Astrocyte of the hippocampus (primary cell): ENCODE measurements at places on chromosomes 3 and 15.

- DNase-seq = no peak
These were observed 33.5 kb downstream of the BDH1 start for GRCh38 chr3:197522183-197522715.

- peak; percentile 96 for DNase-seq
These were observed 90.7 kb downstream of the FNDC3B start for GRCh38 chr3:172129850-172130716.

GRCh38 chr15:23081271-23081670, 41.9 kb upstream of the TUBGCP5 start:
- no peak for DNase-seq

- DNase-seq = peak; percentile 46
These were observed 49.4 kb downstream of the MYZAP start for GRCh38 chr15:57640930-57641682.

- peak; percentile 7 for DNase-seq
These were observed 42.3 kb downstream of the EFHB start for GRCh38 chr3:19891740-19892139.

- no peak for DNase-seq
These were observed 98.9 kb downstream of the LINGO1 start for GRCh38 chr15:77533578-77534430.

DNA sequence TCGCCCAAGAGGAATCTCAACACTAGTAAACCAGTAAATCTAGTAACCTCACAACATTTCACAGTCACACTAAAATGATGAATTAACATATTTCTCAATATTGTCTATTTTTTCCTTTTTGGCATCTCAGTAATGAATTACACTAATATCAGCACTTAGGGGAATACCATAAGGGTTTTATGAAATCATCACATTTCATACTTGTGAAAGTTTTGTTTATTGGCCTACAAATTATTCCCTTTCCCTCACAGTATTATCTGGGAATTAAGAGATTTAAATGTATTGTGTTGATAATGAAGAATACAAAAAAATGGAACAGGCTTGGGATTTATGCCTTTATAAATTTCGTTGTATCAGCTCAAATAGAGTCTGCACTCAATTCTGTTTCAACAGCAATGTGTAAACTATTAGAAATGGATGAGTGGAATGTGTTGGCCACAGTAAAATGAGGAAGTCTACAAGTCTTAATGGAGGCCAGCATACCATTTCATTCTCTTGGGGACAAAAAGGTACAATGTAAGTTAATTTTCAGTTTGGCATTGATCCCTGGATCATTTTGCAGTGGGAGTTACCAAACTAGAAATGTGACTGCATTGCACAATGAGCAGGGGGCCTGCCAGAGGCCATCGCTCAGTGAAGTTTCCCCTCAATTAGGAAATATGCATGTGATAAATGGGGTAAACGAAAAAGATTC, 195.4 kb downstream of the FMN1 start:
- DNase-seq = no peak

DNA sequence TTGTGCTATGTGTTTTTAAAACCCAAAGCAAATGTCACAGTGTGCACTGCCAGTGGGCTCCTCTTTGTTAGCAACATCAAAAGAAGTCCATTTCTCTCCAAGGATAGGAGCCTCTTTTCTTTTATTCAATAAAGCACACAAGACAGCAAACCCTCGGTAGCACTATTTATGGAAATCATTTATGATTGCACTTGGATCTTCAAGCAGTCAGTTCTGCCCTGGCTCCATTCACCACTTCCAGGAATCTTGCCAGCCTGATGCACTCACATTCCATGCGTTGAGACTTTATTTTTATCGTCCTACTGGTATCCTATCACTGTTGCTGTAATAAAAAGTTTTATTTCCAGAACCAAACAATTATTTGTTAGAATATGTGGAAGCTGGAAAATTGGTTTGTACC, 412.1 kb downstream of the TBL1XR1 start:
- DNase-seq = peak; percentile 39

- DNase-seq = peak; percentile 39
These were observed 3.6 kb downstream of the WWTR1 start for GRCh38 chr3:149654188-149654601.

DNA sequence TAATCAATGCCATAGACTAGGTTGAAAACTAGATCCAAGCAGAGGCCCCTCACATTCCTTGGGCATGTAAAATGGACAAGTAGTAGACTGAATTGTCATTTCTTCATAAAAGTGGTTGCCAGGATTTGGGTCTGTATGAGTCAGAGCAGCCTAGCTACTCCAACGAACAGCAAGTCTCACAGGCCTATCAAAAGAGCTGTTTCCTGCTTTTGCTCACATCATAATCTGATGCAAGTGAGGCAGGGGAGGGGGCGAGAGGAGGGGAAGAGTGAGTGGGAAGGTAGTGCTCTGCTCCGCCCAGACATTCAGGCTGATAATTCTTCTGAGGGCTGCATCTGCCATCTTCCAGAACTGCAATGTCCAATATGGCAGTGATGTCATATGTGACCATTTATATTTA, 228.9 kb upstream of the PRICKLE2 start:
- DNase-seq = peak; percentile 70

DNA sequence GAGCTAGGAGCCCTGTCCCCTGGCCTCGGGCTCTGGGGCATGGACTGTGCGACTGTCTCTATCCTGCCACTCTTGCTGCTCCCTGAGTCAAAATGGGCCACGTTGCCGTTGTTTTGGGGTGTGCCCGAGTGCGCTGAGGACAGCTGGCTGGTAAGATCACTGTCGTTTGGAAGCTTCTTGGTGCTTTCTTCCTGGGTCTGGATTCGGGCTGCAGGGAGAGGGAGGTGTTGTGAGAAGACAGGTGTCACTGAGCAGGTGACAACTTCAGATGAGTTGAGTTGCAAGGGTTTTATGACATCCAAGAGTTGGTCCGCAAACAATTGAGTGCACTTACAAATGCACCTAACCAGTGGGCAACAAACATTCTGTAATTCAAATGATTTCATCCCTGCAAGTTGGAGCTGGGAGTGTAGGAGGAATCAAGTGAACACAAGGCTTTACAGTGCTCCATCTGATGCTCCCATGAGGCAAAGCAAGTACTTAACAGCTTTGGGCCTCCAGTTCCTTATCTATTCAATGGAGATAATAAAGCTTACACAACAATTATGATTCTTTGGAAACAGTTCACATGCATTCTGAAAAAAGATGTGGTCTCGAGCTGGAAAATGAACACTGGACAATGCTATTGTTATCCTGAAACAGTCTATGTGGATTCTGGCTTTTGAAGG, 11.0 kb upstream of the STARD5 start:
- DNase-seq = no peak

GRCh38 chr3:98994128-98994762, 92.8 kb upstream of the DCBLD2 start:
- peak; percentile 77 for DNase-seq

DNA sequence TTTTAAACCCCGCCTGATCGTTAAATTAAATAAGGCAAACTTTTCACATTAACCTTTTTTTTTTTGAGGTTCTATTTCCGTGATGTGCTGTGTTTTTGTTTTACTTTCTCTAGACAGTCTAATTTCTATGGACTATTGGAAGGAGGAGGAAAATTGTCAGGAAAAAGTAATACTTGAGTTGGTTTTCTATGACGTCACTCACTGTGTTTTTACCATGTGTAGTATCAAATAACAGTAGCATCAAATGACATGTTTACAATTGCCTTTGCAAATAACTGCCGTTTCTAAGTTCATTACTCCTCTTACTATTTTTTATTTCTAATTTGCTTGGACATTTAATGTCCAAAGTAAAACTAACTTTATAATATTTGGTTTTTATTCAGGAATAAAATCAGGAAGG, 32.3 kb downstream of the MYO1E start:
- no peak for DNase-seq

DNA sequence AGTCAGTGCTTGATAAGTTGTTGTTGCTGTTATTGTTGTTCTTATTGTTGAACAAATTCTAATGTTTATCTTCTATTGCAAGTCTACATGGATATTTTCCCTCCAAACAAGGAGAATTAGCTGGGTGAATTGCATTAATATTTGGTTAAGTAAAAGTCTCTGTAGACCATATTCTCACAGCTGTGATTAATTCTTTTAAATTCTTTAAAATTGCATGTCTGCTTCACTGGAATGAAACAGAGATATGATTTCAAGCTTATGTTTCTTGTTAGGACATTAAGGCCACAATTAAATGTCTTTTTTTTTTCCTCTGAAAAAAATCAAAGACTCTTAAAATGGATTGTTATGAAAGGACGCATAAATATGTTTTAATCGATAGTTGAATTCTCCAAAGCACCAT, 153.4 kb downstream of the EBLN2 start:
- DNase-seq = no peak

DNA sequence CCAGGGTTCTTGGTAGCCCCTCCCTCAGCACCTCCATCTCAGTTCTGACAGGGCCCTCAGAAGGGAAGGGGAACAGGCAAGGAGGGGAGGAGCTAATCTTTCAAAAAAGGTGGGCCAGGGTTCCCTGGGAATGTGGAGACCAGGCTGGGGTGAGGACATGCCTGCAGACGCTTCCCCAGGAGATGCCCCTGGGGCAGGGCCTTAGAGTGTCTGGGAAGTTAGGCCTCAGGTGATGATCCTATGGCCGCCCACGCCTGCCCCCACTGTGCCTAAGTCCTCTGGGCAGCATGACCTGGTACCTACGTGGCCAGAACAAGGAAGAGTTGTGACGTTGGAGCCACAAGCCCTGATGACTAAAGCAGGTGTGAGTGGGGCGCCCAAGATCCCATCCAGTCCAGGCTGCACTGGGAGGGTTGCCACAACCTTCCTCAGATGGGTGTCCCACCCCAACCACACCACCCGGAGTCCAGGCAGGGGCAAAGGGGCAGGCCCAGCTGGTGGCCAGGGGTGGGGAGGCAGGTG, 3.9 kb upstream of the SEMA3B start:
- DNase-seq = no peak

DNA sequence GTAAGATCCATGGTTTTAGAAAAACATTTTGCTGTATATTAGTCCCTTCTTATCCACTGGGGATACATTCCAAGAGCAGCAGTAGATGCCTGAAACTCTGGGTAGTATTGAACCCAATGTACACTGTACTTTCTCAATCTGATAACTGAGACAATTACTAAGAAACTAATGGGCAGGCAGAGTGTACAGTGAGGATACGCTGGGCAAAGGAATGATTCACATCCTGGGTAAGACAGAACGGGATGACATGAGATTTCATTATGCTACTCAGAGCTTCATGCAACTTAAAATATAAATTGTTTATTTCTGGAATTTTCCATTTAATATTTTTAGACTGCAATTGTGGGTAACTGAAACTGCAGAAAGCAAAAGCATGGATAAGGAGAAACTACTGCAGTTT, 46.2 kb upstream of the TEX55 start:
- DNase-seq = no peak

GRCh38 chr3:61841111-61841845, 279.9 kb downstream of the PTPRG start:
- DNase-seq = peak; percentile 79

GRCh38 chr3:56612146-56612545, 55.2 kb downstream of the CCDC66 start:
- no peak for DNase-seq

- DNase-seq = peak; percentile 91
These were observed 168.1 kb downstream of the XXYLT1 start for GRCh38 chr3:195102609-195103467.

DNA sequence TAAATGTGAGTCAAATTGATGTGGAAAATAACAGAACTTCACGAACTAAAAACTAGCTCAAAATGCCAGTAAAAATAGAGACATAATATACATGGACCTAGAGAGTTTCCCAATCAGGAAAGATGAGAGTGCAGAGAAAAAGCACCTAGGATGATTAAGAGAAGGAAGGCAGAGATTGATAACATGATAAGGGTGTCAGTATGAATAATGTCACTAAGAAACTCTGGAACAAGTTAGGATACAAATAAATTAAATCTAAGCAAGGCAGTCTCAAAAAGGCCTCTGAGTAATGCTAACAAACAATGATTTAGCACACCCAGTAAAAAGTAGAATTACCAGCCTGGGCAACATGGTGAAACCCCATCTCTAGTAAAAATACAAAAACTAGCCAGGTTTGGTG, 304.7 kb upstream of the DPPA4 start:
- DNase-seq = no peak

DNA sequence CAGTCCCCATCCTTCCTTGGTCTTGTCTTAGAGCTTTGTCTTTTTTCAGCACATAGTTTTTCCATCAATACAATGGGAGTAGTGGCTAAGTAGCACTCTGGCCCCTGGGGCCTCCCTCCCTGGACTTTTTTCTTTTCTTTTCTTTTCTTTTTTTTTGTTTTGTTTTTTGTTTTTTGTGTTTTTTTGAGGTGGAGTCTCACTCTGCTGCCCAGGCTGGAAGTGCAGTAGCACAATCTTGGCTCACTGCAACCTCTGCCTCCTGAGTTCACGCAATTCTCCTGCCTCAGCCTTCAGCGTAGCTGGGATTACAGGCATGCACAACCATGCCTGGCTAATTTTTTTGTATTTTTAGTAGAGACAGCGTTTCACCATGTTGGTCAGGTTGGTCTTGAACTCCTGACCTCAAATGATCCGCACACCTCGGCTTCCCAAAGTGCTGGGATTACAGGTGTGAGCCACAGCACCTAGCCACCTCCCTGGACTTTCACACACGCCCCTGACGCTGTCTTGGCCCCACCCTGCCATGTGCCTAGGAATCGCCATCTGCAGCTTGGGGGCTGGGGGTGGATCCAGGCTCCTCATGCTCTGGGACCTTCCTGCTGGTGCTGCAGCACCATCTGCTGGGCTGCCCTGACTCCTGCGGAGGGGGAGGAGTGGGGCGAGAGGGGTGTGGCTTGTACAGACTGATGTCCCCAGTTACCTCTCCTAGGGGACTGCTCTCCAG, 2.8 kb downstream of the C15orf39 start:
- DNase-seq = peak; percentile 95

DNA sequence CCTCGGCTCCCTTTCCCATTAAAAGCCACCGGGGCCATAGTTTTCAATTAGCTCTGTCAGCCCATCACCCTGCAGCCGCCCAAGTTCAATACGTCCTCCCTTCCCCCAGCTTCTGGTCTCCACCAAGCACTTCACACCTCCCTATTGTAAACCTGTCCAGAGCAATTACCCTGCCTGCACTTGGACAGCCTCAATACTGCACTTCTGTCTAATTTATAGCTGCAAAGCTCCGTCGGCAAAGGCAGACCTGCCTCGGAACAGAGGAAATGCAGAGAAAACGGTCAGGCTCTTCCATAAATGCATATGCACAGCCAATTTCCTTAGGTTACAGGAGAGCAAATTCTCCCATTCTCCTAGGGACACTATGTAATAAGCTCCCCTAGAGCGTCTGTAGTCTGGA, 21.9 kb downstream of the LRIG1 start:
- DNase-seq = no peak

GRCh38 chr3:119104031-119104430, 41.9 kb upstream of the TEX55 start:
- DNase-seq = no peak

- no peak for DNase-seq
These were observed 411.3 kb downstream of the GRM7 start for GRCh38 chr3:7272203-7272602.
